Endodermal cell (in vitro differentiated cells): ENCODE measurements at places on chromosomes 12 and 14. TPM values are rescaled to one million over a fixed set of nuclear protein-coding genes. Genes with fewer than 3 reads are reported as not detected.

SMIM41 gene
- not detected in 3 replicates for total RNA-seq

STXBP6 gene
- 0.64 to 1.5 TPM (median 0.65 TPM) in 3 replicates for total RNA-seq

TULP3 gene
- 47.0 and 47.9 TPM in 2 replicates for total RNA-seq

VCPKMT gene
- total RNA-seq, result 6.3 to 13.4 TPM (median 12.5 TPM) in 3 replicates

DNA sequence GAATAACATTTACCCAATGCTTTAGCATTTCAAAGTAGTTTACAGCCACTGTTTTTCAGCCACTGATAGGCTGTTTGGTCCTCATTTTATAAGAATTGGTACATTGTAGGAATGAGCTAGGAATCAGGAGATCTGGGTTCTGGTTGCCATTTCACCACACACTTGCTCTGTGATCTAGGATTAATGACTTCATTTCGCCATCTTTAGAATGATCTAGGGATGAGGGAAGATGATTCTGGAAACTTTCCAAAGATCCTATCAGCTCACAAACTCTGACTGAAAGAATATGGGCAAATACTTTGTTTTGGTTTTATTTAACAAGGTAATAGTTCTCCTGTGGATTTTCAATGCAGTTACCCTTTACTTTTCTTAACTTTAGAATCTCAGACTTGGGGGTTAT, 155.0 kb downstream of the GCH1 start:
- H3K4me1 ChIP-seq, result no peaks in the 10 kb centered on the region
- no peak overlapping the region for H3K27ac ChIP-seq
- H3K4me3 ChIP-seq, result no peak overlapping the region
- no peaks in the 10 kb centered on the region for H3K36me3 ChIP-seq

- no peak overlapping the region for H3K27ac ChIP-seq
- no peaks in the 10 kb centered on the region for H3K27me3 ChIP-seq
- DNase-seq, result no peak
- H3K4me3 ChIP-seq, result no peak overlapping the region
- no peaks in the 10 kb centered on the region for H3K4me1 ChIP-seq
These were observed 227.5 kb upstream of the ABCD2 start for GRCh38 chr12:39846971-39847650.

GRCh38 chr14:103315941-103316340, 18.1 kb upstream of the EIF5 start:
- H3K27me3 ChIP-seq, result no peaks in the 10 kb centered on the region
- no peak overlapping the region for H3K4me3 ChIP-seq
- H3K27ac ChIP-seq, result no peak overlapping the region
- DNase-seq, result no peak
- peaks cover 5% of the 10 kb centered on the region for H3K4me1 ChIP-seq

DNA sequence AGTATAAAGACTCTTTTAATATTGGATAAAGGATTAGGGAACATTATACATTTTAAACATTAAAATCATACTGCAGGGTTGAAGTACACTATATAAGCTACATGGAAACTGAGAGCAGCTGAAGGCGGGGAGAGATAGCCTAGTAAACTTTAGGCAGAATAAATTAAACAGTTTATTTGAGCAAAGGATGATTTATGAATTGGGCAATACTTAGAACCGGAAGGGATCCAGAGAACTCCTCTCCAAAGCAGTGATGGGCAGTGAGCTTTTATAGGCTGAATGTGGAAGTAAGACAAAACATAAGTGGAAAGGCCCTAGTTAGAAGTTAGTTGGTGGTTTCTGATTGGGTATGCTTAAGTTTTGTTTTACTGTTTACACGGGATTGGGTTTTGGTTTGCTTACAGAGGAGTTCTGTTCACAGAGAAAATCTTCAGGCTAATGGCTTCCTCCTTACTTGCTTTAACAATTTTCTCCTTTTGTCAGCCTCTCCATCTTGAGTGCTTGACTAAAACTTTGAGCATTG, 18.9 kb downstream of the LEMD3 start:
- H3K4me1 ChIP-seq, result peaks cover 16% of the 10 kb centered on the region
- no peak overlapping the region for H3K27ac ChIP-seq
- DNase-seq, result no peak
- H3K36me3 ChIP-seq, result peaks cover 42% of the 10 kb centered on the region
- H3K27me3 ChIP-seq, result no peaks in the 10 kb centered on the region

DNA sequence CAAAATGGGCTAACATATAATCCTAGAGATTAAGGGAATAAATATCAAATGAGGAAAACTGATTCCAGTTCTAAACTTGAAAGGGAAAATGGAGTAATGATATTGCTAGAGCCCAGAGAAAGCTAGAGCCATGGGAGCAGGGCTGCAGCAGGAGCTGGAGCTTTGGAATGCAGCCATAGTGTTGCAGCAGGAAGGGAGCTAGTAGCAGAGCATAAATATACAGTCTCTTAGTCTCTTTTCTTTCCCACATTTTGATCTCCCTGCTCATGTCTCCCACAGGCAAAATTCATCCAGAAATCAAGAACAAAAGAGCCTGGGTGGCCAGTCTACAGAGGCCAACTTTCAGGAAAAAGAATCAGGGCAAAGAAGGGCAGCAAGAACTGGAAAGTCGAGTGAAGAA, 253.7 kb downstream of the ATXN7L3B start:
- peak; percentile 53 for DNase-seq
- H3K4me3 ChIP-seq, result no peak overlapping the region
- no peaks in the 10 kb centered on the region for H3K4me1 ChIP-seq
- H3K27me3 ChIP-seq, result no peaks in the 10 kb centered on the region

GRCh38 chr12:121565076-121565475, 15.7 kb downstream of the KDM2B start:
- no peaks in the 10 kb centered on the region for H3K27me3 ChIP-seq
- no peak overlapping the region for H3K4me3 ChIP-seq
- H3K4me1 ChIP-seq, result no peaks in the 10 kb centered on the region
- H3K36me3 ChIP-seq, result peaks cover 46% of the 10 kb centered on the region
- H3K27ac ChIP-seq, result no peak overlapping the region

DNA sequence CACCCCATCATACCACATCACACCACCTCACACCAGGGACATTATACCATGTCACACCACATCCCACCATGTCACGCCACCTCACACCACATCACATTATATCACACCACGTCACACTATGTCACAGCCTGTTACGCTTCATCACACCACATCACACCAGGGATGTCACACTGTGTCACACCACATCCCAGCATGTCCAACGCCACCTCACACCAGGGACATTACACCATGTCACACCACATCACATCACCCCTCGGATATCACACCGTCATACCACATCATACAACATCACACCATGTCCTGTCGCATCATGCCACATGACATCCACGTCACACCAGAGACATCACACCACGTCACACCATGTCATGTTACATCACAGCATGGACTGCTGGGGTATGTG, 235.5 kb downstream of the TMEM121 start:
- no peaks in the 10 kb centered on the region for H3K4me1 ChIP-seq
- no peak for DNase-seq
- no peaks in the 10 kb centered on the region for H3K27me3 ChIP-seq
- H3K4me3 ChIP-seq, result no peak overlapping the region
- H3K36me3 ChIP-seq, result no peaks in the 10 kb centered on the region
- no peak overlapping the region for H3K27ac ChIP-seq

- H3K4me1 ChIP-seq, result no peaks in the 10 kb centered on the region
- H3K27me3 ChIP-seq, result no peaks in the 10 kb centered on the region
- peaks cover 7% of the 10 kb centered on the region for H3K36me3 ChIP-seq
- H3K27ac ChIP-seq, result no peak within 1 kb of the TSS
These were observed at the start of gene C12orf76 for GRCh38 chr12:110048242-110049027. TSS of gene C12orf76 (minus strand) at chr12:110048522. CDS start at chr12:110048495, 27 bp downstream.

DNA sequence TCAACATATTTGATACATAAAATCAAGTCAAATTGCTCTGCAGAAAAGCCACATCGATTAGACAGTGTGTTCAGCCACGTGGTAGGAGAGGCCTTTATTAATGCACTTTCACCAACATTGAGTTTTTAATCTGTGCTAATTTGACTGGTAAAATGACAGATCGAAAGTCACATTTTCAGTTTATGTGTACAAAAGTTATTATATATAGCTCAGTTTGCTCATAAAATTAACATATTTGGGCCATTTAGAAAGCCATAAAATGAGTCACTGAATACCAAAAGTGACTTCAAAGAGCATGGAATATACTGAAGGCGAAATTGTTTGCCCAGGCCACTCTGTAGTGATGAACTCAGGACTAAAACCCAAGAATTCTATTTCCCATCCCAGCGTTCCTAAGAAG, 26.0 kb downstream of the C12orf42 start:
- no peaks in the 10 kb centered on the region for H3K36me3 ChIP-seq
- no peaks in the 10 kb centered on the region for H3K4me1 ChIP-seq
- H3K4me3 ChIP-seq, result no peak overlapping the region
- no peaks in the 10 kb centered on the region for H3K27me3 ChIP-seq
- H3K27ac ChIP-seq, result no peak overlapping the region

GRCh38 chr14:20195911-20196310, 5.2 kb downstream of the OR11G2 start:
- DNase-seq, result no peak
- no peak overlapping the region for H3K4me3 ChIP-seq
- H3K27ac ChIP-seq, result no peak overlapping the region
- no peaks in the 10 kb centered on the region for H3K27me3 ChIP-seq
- H3K4me1 ChIP-seq, result no peaks in the 10 kb centered on the region

DNA sequence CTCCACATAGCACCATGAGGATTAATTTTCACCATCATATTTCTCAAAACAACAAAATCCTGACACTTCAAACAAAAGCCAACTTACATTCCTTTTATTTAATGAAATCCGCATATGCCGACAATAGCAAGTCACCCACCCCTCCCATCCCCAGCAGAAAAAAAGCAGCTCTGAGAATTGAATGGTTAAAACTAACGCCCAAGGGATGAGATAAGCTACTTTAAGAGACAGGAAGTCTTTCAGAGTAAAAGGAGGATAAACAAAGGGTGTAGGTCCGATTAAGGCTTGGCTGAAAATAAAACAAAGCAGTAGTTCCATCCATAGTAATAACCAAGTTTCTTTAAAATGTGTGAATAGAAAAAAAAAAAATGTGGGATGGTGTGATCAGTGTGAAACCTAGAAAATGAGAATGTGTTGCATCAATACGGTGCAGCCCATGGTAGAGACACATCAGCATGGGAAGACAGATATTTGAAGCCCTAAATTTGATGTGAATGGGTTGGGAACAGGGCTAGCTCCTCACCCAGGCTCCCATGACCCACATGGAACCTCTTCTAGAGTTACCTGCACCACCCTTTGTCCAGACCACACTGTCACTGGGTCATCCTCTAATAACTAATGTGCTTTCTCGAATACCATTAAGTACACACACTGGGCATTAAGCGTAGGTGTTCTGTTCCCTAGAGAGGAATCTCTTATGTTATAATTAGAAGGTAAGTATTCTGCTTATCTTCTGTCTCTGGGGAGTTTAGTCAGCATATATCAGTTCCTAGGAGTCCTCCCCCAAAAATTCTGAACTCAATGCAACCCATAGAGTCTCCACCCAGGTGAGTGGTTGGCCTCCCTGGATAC, 31.7 kb downstream of the RTRAF start:
- DNase-seq, result no peak
- H3K27me3 ChIP-seq, result no peaks in the 10 kb centered on the region
- no peak overlapping the region for H3K27ac ChIP-seq
- no peaks in the 10 kb centered on the region for H3K36me3 ChIP-seq
- peak overlapping the region; percentile 54 for H3K4me3 ChIP-seq

- no peaks in the 10 kb centered on the region for H3K36me3 ChIP-seq
- H3K27me3 ChIP-seq, result no peaks in the 10 kb centered on the region
- DNase-seq, result no peak
- peaks cover 8% of the 10 kb centered on the region for H3K4me1 ChIP-seq
- H3K27ac ChIP-seq, result no peak overlapping the region
These were observed 16.7 kb downstream of the HRK start for GRCh38 chr12:116864371-116865160.
